ENCODE measurements at places on chromosomes 1 and 21.

DNA sequence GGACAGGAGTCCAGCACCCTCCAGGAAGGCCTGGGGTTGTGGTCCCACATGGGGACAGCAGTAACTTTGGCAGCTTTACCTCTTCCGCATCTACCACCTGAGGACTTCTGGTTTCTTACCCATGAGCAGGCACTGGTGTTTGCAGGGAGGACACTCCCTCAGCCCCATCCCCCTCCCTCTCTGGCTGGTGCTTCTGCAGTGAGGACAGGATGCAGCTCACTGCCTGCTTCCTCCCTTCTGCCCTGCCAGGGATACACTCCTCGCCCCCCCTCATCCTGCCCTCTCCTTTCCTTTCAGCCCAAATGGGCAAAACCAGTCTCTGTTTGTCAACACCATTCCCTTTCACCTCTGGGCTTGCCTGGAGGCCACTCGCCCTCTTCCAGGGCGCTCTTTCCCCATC is 62.4 kb downstream of the KIRREL1 start:
- DNase-seq = no peak

GRCh38 chr1:17067465-17068240 is 13.8 kb upstream of the SDHB start:
- DNase-seq = no peak

DNA sequence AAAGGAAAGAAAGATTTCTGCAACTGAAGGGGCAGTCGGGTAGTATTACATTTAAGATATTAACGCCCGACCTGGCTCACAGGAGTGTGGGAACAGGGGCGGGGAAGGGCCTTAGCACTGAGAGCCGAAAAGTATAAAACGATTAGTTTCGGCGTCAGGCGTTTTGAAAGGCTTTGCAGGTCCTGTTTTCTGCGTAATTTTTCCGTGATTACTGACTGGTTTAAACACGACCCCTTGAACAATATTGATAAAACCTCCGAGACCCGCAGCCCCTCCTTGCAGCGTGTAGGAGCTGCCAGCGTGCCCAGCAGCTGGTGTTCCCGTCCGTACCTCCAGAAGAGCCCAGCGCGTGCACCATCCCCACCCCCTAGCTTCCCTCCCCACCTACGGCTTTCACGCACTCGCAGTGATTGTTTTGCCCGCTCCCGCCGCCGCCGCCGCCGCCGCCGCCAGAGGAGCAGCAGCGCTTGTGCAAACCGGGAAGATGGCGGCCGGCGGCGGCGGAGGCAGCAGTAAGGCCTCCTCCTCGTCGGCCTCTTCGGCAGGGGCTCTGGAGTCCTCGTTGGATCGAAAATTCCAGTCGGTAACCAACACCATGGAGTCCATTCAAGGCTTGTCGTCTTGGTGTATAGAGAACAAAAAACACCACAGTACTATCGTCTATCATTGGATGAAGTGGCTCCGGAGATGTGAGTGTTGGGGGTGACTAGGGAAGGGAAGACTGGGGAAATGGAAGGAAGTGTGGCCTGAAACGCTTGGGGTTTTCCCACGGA is 470 bp downstream of the RPRD2 start:
- peak; percentile 96 for DNase-seq

- no peak for DNase-seq
Measured at GRCh38 chr1:59368008-59368670, 71.2 kb downstream of the FGGY start.

DNA sequence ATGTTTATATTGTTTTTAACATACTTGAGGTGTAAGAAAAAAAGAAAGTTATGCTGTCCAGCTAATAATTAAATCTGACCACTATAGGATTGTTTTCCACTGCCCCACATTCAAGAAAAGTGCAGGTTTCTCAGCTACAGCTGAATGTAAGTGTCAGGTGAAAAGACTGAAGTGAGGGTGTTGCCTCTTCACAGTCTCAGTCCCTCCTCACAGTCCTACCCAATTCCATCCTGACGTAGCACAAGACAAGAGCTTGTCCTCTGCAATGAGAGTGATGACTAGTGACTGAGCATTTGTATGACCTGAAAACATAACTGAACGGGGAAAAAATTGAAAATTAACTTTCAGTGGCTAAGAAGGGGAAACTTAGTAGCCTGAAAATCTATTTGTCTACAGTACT is 1039.5 kb downstream of the ADGRL2 start:
- no peak for DNase-seq

GRCh38 chr1:35305383-35305782 is 36.9 kb downstream of the ZMYM4 start:
- no peak for DNase-seq
